ENCODE measurements at places on chromosomes 1 and 21.

- H3K4me3 ChIP-seq, result no peak overlapping the region
- peaks cover 18% of the 10 kb centered on the region for H3K4me1 ChIP-seq
- no peaks in the 10 kb centered on the region for H3K27me3 ChIP-seq
- H3K36me3 ChIP-seq, result no peaks in the 10 kb centered on the region
- peak overlapping the region; percentile 62 for H3K27ac ChIP-seq
Measured at GRCh38 chr1:207856276-207857023, 54.5 kb downstream of the CD34 start.

GRCh38 chr1:21931171-21932093 is 5.7 kb downstream of the HSPG2 start:
- no peak overlapping the region for H3K4me3 ChIP-seq
- no peaks in the 10 kb centered on the region for H3K36me3 ChIP-seq
- peak; percentile 86 for DNase-seq
- H3K4me1 ChIP-seq, result peaks cover 88% of the 10 kb centered on the region

DNA sequence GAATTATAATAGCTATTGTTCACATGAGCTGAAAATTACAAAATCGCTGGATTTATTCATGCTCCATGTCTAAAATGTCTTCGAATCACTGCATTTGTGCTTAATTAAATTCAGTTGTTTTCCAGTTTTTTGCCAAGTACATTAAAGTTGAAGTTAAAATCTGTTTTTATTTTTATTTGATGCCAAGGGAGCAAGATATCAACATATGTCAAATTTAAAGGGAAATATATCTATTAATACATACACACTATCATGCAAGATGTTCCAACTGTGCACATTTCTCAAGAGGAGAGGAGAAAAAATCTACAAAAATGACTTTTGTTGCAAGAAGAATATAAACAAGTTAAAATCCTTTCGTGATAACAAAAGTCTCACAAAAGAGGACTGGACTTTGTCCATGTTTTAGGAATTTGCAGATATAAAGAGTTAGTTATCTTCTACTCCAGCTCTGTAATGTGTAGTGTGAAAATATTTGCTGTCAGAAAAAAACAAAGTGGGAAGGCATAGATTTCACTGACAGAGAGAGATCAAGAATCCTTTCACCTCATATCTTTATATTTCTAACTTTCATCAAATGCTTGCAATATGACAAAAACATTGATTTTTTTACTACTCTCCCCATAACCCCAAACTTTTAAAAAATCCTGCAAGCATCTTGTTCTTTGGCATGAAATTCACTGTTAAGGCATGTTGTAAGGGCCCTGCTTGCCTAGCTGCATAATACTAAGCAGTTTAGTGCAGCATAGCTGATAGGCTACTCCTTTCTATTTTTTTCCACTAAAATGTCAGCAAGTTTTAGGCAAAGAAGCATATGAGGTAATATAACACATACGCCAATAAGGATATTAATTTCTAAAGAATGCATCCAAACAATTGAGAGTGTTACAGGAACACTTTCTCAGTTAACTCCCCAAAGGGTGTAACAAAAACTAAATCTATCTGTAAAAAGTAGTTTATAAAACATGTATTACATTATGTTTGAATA is 340.2 kb upstream of the ADAMTS5 start:
- H3K36me3 ChIP-seq, result no peaks in the 10 kb centered on the region
- no peak overlapping the region for H3K27ac ChIP-seq
- no peak overlapping the region for H3K4me3 ChIP-seq
- H3K27me3 ChIP-seq, result no peaks in the 10 kb centered on the region
- DNase-seq, result no peak

- H3K4me1 ChIP-seq, result peaks cover 33% of the 10 kb centered on the region
- peak; percentile 89 for DNase-seq
- H3K27me3 ChIP-seq, result no peaks in the 10 kb centered on the region
- peak overlapping the region; percentile 82 for H3K27ac ChIP-seq
Measured at GRCh38 chr1:211735208-211736170, 60.1 kb upstream of the NEK2 start.

GRCh38 chr1:224253721-224254120 is 70.7 kb downstream of the DEGS1 start:
- H3K27ac ChIP-seq, result no peak overlapping the region
- no peak for DNase-seq
- no peaks in the 10 kb centered on the region for H3K4me1 ChIP-seq
- H3K36me3 ChIP-seq, result peaks cover 11% of the 10 kb centered on the region
- H3K4me3 ChIP-seq, result no peak overlapping the region

DNA sequence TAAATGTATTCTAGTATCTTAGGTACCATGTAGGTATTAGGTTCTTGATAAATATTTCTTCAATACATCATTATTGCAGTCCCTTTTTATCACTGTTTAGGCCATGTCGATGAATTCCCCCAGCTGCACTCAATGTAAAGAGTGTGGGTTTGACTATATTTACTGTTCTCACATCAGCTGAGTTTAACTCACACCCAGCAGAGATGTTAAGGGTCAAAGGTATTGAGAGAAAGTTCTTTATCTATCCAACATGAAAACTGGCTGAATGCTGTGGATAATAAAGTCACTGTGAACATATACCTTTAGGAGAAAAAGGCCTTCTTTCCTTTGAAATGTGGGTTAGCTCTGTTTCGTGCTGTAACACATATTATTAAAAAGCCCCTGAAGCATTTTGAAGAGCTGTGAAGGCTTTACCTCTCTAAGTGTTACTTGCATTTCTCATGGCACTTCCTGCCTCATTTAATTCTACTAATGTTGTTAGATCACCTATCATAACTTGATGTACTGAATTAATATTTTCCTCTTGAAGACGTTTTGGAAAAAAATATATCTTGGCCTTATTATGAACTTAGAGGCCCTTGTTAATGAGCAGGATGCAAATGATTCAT is 19.1 kb upstream of the LYST start:
- H3K4me3 ChIP-seq, result no peak overlapping the region
- DNase-seq, result no peak
- no peaks in the 10 kb centered on the region for H3K27me3 ChIP-seq

DNA sequence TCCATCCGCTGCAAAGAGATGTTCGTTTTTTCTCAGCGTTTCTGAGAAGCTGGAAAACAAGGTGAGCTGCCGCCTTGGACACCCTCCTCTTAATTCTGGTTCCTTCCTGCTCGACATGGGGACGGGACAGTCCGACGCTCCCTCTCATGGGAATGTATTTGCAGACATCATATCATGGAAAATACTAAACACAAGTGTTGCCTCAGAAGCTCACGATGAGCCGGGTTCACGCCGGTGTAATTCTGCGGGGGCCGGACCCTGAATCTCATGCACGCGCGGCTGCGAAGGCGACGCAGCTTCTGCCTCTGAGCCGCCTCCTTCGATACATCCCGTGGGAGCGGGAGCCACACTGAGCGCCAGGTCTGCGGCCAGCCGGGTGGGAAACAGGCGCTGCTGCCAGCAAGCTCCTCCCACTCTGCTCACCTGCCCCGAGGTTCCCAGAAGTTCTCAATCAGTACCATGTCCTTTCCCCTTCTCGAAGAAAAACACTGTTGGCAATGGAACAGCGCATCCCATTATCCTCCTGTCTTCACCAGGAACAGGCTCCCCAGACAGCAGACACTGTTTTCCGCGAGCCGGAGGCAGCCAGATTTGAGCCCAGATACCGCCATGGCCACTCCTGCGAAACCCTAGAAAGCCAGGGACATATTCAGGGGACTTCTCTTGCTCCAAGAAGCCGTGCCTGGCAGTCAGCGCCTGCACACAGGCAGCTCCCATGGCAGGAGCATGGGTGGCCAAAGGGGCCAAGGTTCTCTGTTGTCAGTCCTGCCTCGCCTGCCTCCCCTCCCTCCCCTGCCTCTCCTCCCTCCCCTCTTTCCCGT is 98.0 kb downstream of the WDR4 start:
- H3K27me3 ChIP-seq, result no peaks in the 10 kb centered on the region

DNA sequence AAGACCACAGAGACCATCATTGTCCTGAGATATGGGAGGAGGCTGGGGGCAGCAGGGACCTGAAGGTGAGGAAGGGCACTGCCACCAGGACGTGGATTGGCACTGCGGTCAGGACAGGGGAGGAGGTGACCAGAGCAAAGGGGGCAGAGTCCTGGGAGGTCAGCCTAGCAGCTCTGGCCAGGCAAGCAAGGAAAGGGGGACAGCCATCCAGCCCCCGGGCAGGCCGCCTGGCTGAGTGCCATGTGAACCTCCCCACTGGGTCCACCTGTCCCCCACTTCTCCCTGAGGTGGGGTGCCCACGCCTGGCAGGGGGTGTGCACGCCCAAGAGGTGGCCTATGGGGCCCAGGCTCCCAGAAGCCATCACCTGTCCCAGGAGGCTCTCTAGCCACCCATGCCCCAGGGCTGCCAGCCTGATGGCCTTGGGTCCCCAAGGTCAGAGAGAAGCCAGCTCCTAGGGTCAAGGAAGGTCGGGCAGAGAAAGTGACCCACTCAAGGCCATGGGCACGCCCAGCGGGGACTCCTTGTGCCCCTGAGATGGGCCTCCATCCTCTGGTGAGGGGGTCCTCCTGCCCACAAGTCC is 17.6 kb upstream of the PTTG1IP start:
- H3K4me3 ChIP-seq, result no peak overlapping the region
- no peak overlapping the region for H3K27ac ChIP-seq
- no peak for DNase-seq
- no peaks in the 10 kb centered on the region for H3K36me3 ChIP-seq
- H3K4me1 ChIP-seq, result no peaks in the 10 kb centered on the region

DNA sequence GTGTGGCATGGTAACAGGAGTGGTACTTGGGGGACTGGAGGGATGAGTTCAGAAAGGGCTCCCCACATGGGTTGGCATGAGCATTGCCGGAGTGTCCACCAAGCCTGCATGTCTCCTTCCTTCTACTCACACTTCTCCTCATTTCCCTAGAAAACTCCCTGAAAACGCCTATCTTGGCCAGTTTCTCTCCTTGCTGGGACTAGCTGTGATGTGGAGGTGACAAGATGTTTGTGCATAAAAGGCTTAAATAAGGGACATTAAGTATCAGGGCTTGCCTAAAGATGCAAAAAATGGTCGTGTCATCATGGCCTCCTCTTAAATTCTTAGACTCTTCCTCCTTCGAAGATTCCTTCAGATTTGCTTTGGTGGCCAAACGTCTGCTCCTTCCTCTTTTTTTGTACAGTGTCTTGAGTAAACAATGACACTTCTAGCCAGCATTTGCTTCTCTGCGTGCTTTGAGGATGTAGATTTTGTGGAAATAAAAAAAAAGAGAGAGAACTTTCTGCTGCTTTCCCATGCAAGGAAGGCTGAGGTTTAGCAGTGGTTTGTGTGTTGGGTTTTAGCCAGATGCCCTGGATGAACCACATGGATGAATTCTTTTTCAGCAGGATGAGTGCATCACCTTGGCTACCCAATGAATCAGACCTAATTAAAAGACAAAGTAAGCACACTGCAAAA is 239.1 kb upstream of the IRF2BP2 start:
- no peaks in the 10 kb centered on the region for H3K4me1 ChIP-seq
- no peaks in the 10 kb centered on the region for H3K36me3 ChIP-seq
- H3K27me3 ChIP-seq, result no peaks in the 10 kb centered on the region
- no peak overlapping the region for H3K27ac ChIP-seq
- no peak overlapping the region for H3K4me3 ChIP-seq
- no peak for DNase-seq

- H3K4me1 ChIP-seq, result peaks cover 11% of the 10 kb centered on the region
- DNase-seq, result no peak
- no peak overlapping the region for H3K27ac ChIP-seq
- no peak overlapping the region for H3K4me3 ChIP-seq
Measured at GRCh38 chr1:24452922-24453485, 37.4 kb downstream of the NIPAL3 start.

- DNase-seq, result no peak
- no peaks in the 10 kb centered on the region for H3K27me3 ChIP-seq
- H3K4me1 ChIP-seq, result no peaks in the 10 kb centered on the region
- no peak overlapping the region for H3K4me3 ChIP-seq
- no peak overlapping the region for H3K27ac ChIP-seq
Measured at GRCh38 chr1:199101139-199101538, 462.3 kb downstream of the PTPRC start.

DNA sequence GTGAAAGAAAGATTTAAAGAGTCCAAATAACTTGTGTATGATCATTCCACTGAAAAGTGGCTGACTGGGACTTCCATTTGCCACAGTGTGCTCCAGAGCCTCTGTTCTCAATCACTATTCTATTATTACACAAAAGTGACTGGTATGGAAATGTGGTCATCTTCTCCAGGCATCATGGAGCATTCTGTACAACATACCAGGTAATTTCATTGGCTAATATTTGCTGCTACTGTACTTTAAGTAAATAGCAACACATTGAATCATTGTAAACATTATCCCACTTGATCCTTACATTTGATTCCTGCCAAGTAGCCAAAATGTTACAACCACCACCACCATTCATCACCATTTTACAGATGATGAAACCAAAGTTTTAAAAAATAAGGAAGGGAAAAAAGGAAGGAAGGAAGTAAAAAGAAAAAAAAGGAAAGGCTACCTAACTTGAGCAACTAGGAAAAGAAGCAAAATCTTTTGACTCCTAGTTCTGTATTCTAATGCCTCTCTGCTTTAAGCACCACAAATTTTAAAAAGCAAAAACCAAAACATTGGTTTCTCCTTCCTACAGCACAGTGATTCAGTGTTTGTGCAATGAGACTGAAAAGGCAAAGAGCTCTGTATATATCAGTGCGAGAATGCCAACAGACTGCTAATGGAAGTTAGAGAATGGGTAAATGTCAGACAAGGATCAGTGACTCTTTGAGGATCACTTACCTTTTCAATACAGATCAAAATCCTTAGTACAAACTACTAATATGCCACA is 361.4 kb upstream of the PTBP2 start:
- no peaks in the 10 kb centered on the region for H3K4me1 ChIP-seq
- no peak overlapping the region for H3K27ac ChIP-seq

DNA sequence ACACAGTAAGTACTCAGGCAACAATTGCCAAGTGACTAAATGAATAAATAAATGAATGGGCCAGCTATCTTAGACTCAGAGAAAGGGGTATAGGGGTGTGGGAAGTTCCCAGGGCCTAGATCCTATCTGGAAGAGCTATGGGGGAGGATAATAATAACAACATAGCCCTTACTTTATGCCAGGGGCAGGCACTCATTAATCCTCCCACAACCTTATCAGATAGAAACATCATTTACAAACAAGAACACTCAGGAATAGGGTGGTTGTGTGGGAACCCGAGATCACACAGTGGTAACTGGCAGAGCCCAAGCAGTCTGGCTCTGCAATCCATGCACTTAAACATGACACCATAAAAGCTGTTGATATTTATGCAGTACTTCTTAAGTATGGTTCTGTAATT is 128.2 kb upstream of the SPATA6 start:
- H3K4me1 ChIP-seq, result peaks cover 9% of the 10 kb centered on the region
- no peaks in the 10 kb centered on the region for H3K36me3 ChIP-seq
- DNase-seq, result no peak
- no peak overlapping the region for H3K4me3 ChIP-seq

- no peak for DNase-seq
- no peaks in the 10 kb centered on the region for H3K27me3 ChIP-seq
- H3K36me3 ChIP-seq, result peaks cover 7% of the 10 kb centered on the region
- H3K4me3 ChIP-seq, result no peak overlapping the region
- no peak overlapping the region for H3K27ac ChIP-seq
Measured at GRCh38 chr1:212610575-212610967, 2.0 kb downstream of the ATF3 start.

- peak; percentile 54 for DNase-seq
- H3K4me1 ChIP-seq, result peaks cover 7% of the 10 kb centered on the region
- H3K36me3 ChIP-seq, result no peaks in the 10 kb centered on the region
- no peaks in the 10 kb centered on the region for H3K27me3 ChIP-seq
- no peak overlapping the region for H3K4me3 ChIP-seq
Measured at GRCh38 chr1:162213281-162213912, 143.9 kb downstream of the NOS1AP start.
